ENCODE measurements at places on chromosomes 2 and 18.

DNA sequence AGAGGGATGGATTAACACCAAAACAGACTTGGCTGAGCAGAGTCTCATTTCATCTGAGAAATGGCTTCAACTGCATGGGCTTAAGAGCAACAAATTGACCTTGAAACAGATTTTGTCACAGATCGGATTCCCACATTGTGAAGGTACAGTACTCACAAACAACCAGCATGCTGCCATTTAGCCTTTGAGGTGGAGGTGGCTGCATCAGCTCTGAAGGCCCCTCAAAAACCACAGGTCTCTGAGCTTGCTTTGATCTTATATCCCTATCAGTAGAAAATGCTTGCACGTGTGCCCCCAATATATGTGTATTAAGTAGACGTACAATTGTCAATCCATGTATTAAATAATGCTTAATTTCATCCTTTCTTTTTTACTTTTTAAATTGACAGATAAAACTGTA is 6.2 kb downstream of the VWA3B start:
- DNase-seq = no peak

DNA sequence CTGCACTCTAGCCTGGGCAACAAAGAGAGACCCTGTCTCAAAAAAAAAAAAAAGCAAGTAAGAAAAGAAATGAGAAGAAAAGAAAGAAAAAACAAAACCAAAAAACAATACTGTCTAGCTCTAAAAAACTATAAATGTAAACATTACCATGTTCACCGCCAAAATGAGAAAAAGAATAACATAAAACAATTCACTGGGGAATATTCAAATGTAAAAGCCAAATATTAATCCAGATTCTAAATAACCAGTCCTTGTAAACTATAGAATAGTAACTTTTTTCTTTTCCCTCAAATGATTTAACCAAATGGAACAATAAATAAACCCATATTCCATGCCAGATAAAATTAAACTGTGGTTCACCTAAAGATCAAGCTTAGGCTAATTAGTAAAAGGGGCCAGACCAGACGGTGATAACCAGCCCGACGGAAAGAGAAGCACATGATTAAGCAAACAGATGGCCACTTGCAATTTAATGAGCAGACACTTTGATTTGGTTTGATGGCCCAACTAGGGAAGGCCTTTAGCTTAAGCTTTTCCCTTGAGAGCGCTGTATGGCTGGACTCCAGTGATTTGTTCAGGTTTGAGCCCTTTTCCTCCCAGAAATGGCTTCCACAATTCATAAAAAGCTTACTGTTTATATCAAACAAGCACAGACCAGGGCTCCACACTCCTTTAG is 39.4 kb upstream of the ZNF397 start:
- no peak for DNase-seq

- no peak for DNase-seq
Observed at GRCh38 chr2:120294008-120294340, 41.3 kb downstream of the RALB start.

- DNase-seq = peak; percentile 42
Observed at GRCh38 chr2:58042486-58042970, 4.1 kb upstream of the VRK2 start.

DNA sequence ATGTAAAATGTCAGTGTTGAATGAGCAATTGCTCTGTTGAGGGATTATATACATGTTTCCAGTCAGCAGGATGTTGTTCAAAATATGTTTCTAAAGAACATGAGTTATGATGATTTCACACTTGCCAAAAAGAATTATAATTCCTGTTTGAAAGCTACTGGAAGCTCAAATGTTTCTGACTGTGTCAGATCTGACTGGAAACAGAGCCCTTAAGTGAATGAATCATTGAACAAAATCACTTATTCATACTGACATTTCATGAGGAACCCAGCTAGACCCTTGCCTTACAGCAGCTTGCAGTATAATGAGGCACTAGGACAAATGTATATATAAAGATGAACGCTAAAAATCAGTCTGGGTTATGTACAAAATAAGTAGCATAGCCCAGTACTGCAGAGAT is 35.4 kb upstream of the ITGAV start:
- no peak for DNase-seq

- peak; percentile 44 for DNase-seq
Observed at GRCh38 chr18:47772374-47773248, 157.8 kb downstream of the SMAD2 start.

GRCh38 chr2:12719400-12720277 is 2.9 kb downstream of the TRIB2 start:
- DNase-seq = no peak

GRCh38 chr2:231991664-231992063 is 30.2 kb downstream of the DIS3L2 start:
- no peak for DNase-seq

DNA sequence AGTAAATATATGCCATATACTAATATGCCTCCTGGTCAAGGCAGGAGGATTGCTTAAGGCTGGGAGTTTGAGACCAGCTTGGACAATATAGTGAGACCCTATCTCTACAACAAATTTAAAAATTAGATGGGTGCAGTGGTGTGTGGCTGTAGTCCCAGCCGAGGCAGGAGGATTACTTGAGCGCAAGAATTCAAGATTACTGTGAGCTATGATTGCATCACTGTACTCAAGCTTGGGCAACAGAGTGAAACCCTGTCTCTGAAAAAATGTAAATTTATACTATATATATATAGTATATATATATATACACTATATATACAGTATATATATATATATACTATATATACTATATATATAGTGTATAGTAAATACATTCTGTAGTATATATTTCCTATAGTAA is 30.0 kb upstream of the NPC1 start:
- no peak for DNase-seq

DNA sequence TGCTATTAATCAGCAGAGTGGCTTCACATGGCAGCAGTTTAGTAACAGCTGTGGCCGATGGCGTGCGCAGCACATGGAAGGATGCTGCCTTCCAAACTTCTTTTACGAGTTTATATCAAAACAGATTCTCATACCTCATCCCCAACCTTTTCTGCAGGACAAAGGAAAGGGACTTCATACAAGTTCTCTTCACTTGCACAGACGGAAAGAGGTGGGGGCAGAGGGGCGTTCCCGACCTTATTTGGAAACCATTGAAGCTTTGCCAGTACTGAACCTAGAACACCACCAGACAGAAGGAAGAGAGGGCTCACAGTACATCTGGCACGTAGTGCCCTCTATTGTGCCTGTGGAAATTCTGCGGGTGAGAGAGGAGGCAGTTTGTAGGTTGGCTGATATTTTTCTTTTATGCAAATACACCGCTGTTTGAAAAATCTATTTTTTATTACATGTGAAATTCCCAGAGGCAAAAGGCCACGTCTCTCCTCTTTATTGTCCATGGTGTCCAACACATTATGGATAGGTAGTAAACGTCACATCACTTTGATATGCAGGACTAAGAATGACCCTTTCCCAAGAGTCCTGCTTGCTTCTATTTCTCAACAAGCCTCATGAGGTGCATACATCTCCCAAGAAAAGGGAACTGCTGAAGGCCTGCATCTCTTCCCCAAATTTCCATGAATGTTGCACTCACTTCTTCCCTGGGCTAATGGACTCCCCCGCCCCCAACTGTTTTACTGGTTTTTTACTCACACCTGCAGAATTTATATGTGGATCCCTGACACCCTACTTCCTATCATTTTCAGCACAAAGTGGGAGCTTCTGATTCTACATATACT is 31.3 kb downstream of the COLEC12 start:
- DNase-seq = no peak

GRCh38 chr18:24380163-24380747 is 17.4 kb downstream of the OSBPL1A start:
- DNase-seq = no peak

Measured in NCI-H748 treated with DMSO at 0.1 percent for 48 hours (cell line).